ENCODE measurements at places on chromosomes 5 and 9.

DNA sequence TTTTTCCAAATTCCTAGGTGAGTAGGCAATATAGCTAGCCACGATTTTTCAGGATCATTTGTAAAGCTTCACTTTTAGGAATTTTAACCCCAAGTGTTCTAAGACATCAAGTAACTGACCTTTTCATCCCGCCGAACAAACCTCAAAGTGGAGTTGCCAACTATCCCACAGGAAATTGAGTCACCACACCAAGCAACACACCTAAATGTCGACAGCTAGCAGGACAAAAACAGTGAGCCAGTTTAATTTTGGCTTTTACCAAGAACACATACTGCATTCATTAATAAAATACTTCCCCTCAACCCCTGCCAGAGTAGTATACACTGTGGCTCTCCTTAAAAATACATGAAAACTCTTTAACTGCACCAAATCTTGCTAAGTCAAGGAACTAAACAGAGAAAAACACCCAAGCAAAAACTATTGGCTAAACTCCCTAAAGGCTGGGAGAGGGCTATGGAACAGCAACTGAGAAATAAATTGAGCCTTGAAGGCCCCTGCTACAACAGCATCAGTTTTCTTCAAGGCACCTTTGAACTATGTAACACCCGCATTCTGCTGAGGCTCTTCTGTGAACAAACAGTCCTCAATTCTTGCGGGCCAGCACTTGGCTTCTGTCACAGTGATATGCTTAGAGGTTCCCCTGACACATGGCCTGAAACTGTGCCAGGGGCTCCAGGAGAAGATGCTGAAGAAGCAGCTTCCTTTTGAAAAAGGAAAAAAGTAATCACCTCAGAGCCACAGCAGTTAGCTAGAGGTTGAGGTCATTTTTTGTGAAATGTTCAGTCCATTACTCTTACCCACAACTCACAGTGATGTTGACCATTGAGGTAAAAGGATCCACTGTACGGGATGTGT lies 459.6 kb downstream of the RAB3C start:
- DNase-seq, result no peak

- no peak for DNase-seq
Measured at GRCh38 chr9:105751761-105752160, 57.4 kb downstream of the TMEM38B start.

DNA sequence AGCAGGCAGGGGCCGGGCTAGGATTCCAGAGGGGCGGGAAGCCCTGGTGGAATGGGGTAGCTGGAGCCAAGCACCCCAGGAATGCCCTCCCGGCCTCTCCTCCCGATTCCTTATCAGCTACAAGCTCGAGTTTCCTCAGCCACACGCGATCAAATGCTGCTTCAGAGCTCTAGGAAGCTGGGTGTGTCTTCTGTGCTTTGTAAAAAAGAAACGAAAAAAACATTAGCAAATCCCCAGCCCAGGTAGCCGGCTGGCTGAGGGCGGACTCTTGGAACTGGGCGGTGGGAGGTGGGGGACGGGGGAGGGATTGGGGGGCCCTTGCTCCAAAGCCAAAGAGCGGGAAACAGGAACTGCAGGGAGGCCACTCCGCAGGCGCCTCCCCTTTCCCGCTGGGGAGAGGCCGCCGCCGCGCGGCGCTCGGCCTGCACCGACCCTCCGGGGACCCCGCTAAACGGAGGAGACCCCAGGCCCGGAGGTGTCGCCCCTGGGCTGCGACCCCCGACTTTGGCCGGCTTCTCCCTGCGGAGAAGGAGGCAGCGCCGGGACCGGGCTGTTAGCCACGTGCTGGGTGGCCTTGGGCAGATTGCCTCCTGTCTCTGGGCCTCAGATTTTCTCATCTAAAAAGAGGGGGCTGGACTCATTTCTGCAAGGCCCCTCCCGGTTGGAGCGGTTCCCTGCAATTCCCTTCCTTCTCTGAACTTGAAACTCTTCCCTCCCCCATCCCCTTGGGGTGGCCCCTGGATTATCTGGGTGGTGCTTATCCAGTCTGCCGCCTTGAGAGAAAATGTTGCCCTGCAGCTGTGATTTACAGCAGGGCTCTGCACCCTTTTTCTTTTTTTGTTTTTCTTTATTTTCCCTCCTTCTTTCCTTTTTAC lies 40.9 kb upstream of the FABP6 start:
- DNase-seq, result no peak

DNA sequence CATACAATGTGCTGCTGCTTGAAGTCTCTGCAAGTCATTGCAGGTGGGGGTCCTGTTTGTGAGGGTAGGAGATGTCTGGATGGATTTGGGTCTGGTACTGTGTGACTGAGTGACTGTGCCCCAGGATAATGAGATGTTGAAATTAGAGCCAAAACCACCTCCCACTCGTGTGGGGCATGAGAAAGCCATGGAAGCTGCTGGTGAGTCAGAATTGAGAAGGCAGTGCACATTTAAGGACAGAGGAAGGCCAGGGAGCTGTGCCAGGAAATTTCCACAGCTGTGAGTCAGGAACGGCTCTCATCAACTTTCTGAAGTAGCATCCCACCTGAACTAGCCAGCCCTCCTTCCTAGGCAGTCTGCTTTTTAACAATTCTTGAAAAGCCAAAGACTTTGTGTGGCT lies 229.8 kb downstream of the DRD1 start:
- DNase-seq, result no peak

DNA sequence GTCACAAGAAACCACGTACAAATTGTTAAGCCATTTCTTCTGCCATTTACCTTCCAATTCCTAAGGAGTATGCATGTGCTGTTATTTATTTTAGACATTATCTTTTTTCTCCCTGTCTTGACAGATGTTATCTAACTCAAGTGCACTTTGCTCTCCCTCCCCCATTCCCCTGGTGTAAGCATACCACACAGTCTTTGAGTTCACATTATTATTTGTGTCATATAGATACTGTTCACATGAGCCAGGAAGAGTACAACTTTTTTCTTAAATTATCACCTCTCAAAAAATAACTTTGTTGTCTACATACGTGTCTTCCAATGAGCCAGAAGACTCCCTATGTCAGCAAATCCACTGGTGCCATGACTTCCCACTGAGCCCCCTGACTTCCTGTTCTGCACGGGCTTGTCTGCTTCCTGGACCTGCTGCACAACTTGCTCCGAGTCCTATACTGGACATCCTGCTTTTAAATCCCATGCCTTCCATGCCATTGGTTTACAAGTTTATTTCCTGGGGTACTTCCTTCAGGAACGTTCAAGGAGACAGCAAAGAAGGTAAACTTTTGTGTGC lies 19.9 kb upstream of the FAM120A start:
- DNase-seq, result no peak

- DNase-seq, result no peak
Measured at GRCh38 chr5:55286411-55286933, 21.0 kb downstream of the DHX29 start.

DNA sequence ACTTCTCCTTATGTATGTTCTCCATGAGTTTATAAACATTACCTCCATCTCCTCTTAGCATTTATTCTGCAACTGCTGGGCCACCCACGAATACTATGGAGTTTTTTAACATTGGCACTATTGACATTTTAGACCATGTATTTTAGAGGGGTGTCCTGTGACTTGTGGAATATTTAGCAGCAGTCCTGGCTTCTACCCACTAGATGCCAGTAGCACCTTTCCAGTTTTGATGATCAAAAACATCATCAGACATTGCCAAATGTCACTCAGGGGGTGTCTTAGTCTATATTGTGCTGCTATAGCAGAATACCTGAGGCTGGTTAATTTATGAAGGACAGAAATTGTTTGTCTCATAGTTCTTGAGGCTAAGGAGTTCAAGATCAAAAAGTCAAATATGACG lies 187.5 kb upstream of the RORB start:
- DNase-seq, result no peak

GRCh38 chr5:146050086-146050485 lies 55.3 kb downstream of the PLAC8L1 start:
- no peak for DNase-seq

DNA sequence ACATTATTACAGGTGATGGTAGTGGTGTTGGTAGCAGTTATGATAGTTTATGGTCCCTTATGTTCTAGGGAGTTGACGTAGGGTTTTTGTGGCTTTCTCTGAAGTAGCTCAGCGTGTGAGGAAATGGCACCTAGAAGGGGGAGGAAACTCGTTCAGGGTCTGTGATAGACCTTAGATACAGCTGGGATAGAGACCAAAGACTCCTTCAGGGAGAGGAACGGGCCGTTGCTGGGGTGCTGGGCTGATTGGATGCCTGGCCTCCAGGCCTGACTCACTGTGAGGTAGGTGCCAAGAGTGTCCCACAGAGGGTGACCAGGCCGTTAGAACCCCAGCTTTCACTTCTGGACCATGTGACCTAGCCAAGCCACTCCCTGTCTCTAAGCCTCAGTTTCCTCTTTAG lies 96.6 kb downstream of the DAB2IP start:
- no peak for DNase-seq

GRCh38 chr5:159339460-159339859 lies 9.2 kb upstream of the IL12B start:
- DNase-seq, result no peak

DNA sequence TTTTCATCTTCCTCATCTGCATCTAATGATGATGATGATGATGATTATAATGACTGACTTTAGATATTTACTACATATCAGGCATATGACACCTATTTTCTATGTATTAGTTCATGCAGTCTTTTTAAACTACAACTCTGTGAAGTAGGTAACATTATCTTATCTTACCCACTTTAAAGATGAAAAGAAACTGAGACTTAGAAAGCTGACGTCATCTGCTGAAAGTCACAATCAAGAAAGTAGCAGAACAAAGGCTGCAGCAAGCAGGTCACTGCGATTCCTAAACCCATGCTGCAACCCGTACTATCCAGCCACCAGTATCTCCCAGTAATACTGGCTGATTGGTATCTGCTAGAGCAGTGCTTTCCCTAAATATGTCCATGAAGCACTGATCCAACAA lies 40.1 kb upstream of the INSYN2B start:
- DNase-seq, result no peak

DNA sequence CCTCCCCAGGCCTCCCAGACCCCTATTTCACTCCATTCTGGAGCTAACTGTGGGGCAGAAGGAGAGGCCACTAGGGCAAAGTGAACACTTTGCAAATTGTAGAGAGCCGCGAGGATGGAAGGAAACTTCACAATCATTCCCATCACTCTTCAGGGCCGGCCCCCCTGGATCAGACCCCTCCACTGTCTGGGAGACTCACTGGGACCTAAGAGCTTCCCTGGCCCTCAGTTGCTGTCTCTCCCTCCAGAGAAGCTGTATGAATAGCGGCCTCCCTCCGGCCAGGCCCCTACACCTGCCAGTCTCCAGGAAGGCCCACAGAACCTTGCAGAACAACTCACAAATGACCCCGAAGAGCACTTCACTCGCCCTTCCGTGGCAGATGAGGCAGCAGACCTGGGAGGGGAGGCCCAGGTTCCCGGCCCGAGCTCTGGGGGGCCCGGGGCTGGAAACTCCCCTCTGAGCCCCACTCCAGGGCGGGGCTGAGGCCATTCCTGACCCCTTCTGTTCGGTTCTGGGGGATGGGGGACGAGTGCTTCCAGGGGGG lies 141.9 kb upstream of the IER5L start:
- DNase-seq, result no peak

DNA sequence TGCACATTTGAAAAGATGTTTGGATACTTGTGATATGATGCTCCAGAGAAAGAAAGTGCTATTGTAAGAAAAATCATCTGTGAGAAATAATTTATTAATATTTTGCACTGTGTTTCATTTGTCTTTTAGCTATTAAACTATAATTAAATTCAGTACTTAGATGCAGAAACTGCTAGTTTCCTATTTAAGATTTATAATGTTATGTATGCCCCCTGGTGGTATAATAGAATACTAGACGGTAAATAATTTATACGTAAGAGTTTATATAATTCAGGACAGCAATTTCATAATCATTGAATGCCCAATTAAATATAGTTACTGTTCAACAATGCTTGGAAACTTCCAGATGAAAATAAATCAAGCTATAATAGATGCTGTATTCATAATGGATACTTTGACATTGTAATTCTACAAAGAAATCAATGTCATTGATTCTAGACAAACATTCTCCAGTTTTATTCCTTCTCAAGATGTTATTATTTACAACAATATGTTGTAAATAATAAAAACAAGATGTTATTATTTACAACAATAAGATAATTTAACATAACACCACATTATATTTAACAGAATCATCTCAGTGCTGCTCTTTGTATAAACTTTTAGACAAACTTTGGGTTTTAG lies 101.0 kb downstream of the TMEM232 start:
- no peak for DNase-seq

DNA sequence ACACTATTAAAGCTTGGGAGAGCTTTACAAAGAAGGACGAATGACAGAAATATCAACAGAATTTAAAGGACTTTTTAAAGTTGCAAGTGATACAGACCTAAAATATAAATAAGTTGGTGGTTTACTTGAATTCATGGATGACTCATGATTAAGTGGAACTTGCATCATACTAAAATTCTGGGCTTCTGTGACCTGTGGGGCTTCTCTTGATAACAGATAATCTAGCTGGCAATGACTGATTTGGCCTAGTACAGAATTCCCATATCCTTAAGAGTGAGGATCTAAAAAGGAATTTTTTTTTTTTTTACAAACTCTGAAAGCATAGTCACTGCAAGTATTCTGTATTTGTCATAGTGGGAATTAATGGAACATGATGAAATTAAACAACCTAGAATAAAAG lies 543.7 kb upstream of the SGCD start:
- no peak for DNase-seq

GRCh38 chr9:113520109-113520642 lies 56.6 kb downstream of the RGS3 start:
- no peak for DNase-seq

DNA sequence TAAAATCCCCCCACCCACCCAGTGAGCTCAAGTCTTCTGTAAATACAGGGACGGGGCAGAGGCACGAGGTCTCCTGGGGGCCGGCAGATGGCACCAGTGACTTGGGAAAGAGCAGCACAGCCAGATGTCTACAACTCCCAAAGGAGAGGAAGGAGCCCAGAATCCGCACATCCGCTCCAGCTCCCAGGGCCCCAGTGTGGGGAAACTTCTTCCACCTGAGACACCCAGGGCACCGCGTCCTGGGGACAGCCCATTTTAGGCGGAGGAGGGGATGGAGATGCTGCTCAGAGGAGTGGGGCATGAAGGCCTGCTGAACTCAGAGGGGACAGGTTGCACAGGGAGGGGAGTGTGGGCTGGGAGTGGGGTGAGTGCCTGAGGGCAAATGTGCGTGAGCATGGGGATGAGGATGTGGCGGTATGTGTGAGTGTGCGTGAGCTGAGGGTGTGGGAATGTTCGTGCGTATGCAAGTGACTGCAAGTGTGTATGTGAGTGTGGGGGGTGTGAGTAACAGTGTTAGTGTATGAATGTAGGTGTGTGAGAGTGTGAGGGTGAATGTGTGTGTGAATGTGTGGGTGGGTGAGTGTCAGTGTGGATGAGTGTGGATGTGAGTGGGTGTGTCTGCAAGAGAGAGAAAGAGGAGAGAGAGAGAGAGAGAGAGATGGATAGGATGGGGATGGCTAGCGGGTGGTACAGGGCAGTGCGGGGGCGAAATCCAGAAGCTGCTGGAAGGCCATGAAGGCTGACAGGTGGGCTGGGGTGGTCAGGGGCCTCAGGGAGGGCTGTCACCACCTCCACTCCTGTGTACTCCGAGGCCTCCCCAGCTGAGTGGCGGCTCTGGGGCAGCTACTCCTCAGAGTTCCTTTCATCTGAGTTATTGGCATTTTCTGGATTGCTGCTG lies 63.5 kb downstream of the DUSP1 start:
- no peak for DNase-seq

Measured in caudate nucleus (tissue), 63 donors.